Muscle of leg (tissue), 16 donors: ENCODE measurements at places on chromosomes 6 and 20.

GRCh38 chr20:11267131-11267761 is 593.4 kb upstream of the JAG1 start:
- DNase-seq, result peak; percentile 84

- no peak for DNase-seq
Measured at GRCh38 chr6:30025186-30025585, 35.9 kb upstream of the POLR1H start.

GRCh38 chr20:44633187-44633810 is 18.2 kb downstream of the ADA start:
- DNase-seq, result no peak

GRCh38 chr6:37762806-37763205 is 56.7 kb upstream of the ZFAND3 start:
- DNase-seq, result no peak

GRCh38 chr6:71252960-71253359 is 35.7 kb upstream of the OGFRL1 start:
- DNase-seq, result no peak

- no peak for DNase-seq
Measured at GRCh38 chr6:128595544-128595943, 75.1 kb upstream of the PTPRK start.

GRCh38 chr6:70277470-70277869 is 25.4 kb downstream of the COL9A1 start:
- DNase-seq, result peak; percentile 59

DNA sequence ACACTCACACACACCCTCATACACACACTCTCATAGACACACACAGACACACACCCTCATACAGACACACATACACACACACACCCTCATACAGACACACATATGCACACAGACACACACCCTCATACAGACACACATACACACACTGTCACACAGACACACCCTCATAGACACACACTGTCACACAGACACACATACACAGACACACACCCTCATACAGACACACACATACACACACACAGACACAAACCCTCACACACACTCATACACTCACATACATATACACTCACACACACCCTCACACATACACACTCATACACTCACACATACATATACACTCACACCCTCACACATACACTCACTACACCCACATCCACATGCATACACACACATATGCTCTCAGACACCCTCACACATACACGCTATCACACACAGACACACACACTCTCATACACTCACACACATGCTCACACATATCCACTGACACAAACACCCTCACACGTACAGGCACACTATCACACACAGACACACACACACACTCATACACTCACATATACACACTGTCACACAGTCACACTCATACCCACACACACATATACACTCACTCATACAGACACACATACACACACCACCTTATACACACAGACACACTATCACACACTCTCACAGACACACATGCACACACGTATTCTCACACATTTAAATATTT is 9.1 kb downstream of the ADIG start:
- DNase-seq, result no peak

- DNase-seq, result peak; percentile 50
Measured at GRCh38 chr20:10271494-10272219, 53.0 kb downstream of the SNAP25 start.

GRCh38 chr20:53611449-53611894 is 17.8 kb upstream of the ZNF217 start:
- DNase-seq, result peak; percentile 81

DNA sequence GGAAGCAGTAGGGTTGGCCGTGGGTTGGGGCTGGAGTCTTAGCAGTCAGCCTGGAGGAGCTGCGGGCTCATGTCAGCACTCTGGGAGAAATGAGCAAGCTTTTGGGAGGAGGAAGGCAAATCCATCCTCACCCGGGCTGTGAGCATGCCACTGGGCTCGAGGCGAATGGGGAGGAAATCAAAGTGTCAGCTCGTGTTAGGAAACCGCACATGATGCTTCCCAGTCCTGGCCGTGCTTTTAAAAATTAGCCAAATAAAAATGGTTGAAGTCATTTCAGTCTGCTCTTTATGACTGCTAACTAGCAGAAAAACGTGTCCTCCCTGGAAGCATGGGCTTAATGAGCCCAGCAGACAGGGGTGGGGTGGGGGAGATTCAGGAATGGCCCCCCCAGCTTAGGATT is 98.1 kb downstream of the NFATC2 start:
- DNase-seq, result no peak

DNA sequence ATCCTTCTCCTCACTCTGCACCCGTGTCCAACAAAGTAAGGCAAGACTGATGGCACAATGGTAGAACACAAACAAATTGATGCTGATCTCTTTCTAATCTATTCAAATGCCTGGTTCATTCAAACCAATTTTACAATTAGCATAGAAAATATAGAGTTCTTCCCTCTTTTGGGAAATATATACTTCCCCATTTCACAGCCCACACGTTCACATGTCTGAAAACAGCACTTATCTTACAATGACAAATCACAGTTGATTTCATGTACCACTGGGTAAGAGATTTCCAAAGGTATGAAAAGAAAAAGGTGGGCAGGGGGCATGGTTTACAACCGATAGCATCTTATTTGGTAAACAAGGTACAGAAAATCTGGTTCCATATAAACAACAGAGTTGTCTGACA is 137.6 kb downstream of the RNGTT start:
- no peak for DNase-seq

GRCh38 chr6:152375197-152375596 is 262.0 kb downstream of the SYNE1 start:
- DNase-seq, result no peak

- DNase-seq, result peak; percentile 84
Measured at GRCh38 chr20:58479726-58480440, 35.3 kb downstream of the APCDD1L start.

DNA sequence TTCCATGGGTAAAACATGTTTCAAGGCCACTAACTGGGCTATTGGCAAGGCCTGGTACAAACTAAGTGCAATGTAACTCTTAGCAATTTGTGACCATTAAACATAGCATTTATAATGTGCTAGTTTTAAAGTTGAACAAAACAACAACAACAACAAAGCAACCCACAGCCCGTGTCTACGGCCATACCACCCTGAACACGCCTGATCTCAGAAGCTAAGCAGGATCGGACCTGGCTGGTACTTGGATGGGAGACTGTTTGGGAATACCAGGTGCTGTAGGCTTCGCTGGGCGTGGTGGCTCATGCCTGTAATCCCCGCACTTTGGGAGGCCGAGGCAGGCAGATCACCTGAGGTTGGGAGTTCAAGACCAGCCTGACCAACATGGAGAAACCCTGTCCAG is 61.0 kb downstream of the SGK1 start:
- DNase-seq, result no peak

- DNase-seq, result peak; percentile 1
Measured at GRCh38 chr6:97668716-97669115, 385.7 kb upstream of the MMS22L start.

DNA sequence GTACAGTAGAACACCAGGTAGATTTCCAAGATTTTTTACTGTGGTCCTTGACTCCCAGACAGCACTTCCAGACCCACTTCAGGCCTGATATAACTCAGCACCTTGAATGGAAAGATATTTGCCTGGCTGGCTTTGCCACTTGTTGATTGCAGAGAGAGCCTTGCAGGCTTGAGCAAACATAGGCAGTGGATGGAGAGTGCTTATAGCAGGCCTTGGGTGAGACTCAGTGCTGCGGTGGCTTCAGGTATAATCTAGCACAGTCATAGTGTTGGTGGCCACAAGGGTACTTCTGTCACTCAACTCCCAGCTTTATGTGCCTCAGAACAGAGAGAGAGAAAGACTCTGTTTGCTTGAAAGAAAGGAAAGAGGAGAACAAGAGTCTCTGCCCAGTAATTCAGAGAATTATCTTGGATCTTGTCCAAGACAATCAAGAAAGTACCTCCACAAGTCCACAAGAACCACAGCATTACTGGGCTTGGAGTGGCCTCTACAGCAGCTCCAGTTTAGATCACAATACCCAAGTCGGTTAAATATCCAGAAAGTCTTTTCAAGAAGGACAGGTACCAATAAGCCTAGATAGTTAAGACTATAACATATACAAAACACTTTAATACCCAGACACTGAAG is 70.5 kb upstream of the FKBP1C start:
- DNase-seq, result no peak

DNA sequence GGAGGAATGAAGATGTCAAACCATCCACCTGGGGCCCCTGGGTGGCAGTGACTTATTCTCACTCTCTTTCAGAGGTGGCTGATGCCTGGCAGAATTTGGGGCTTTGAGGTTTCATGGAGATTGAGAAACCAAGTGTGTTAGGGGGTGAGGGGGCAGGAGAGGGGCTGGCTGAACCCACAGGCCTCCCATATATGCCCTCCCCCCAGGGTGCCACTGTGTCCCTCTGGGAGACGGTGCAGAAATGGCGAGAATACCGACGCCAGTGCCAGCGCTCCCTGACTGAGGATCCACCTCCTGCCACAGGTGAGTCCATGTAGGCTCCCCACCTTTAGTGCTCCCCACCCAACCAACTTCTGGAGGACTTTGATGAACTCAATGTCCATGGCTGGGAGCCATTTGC is 7.6 kb downstream of the GLP1R start:
- DNase-seq, result no peak

DNA sequence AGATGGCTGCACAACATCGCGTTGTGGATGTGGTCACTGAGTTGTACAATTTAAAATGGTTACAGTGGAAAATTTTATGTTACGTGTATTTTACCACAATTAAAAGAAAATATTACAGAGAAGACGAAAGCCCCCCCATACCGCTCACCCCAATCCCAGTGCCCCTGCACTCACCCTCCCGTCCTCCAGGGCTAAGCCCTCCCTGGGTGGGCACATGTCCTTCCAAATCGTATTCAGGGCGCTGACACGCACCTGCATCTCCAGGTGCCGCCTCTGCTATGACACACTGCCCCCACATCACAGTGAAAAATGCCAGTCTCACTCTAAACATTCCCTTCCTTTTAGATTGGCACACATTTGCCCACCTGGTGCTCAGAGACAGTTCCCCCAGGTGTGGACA is 49.4 kb downstream of the PSMG4 start:
- no peak for DNase-seq

- no peak for DNase-seq
Measured at GRCh38 chr20:55635870-55636269, 369.4 kb downstream of the CBLN4 start.

DNA sequence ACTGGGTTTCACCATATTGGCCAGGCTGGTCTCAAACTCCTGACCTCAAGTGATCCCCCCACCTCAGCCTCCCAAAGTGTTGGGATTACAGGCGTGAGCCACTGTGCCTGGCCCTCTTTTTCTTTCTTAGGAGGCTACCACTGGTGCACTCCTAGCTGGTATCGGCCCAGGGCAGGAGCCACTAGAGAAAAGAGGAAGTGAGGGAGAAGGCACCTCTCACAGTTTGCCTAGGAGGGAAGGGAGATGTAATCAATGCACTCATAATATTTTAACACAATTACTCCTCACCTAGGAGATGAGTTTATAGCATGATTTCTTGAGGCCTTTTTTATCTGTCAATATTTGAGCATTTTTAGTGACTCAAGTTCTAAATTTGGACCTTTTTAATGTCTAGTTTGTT is 189.0 kb upstream of the SOX4 start:
- DNase-seq, result no peak

- DNase-seq, result peak; percentile 88
Measured at GRCh38 chr6:40999569-40999968, 39.5 kb downstream of the UNC5CL start.

DNA sequence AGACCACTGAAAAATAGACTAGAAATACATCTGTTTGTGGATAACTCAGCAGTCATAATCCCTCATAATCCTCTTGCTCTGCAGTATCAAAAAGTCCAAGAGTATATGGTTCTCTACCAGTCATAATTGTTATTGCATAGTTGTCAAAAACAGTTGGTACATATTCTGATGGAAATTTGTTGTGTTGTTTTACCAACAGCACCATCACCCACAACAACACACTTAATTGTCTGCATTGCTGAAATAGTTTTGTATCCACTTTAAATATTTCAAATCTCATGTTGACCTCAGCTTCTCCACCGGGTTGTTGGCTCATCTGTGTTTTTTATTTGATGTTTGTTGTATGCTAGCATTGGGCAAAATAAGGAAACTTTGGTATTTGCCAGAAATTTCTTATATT is 39.4 kb downstream of the ITCH start:
- DNase-seq, result no peak

GRCh38 chr6:112337209-112337638 is 9.9 kb upstream of the RFPL4B start:
- DNase-seq, result peak; percentile 95

DNA sequence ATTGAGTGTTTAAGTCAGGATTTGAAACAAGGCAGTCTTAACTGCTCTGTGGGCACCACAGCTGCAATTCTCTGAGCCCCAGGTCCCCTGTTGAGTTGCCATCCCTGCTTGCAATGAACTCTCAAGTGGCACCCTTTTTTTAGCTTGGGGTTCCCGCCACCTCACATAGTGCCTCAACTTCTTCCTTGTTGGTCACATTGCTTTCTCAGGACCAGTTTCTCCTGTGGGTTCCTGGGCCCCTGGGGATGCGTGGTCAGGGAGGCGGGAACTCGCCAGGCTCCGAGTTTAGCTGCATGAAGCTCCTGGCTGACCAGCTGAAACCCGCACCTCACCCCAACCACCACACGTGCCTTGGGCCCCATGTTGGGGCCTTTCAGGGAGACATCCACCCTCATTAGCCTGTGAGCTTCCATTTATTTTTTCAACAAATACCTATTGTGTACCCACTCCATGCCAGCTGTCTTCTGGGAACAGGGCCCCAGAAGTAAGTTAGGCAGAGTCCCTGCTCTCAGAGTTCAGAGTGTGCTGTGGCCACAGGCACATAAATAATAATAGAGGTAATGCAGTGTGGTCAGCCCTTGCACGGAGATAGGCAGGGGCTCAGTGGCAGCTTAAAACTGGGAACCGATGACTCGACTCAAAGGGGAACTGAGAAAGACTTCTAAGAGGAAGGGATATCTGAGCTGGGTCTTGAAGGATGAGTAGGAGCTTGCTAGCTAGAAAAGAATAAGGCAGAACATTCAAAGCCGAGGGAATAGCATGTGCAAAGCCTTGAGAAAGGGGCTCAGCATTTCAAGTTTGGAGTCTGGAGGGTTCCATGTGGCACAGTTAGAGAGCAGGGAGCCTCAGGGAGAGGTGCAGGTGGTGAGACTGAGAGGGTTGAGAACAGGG is 33.9 kb upstream of the FAM83D start:
- no peak for DNase-seq

GRCh38 chr6:6869094-6869493 is 238.7 kb upstream of the RREB1 start:
- DNase-seq, result no peak

DNA sequence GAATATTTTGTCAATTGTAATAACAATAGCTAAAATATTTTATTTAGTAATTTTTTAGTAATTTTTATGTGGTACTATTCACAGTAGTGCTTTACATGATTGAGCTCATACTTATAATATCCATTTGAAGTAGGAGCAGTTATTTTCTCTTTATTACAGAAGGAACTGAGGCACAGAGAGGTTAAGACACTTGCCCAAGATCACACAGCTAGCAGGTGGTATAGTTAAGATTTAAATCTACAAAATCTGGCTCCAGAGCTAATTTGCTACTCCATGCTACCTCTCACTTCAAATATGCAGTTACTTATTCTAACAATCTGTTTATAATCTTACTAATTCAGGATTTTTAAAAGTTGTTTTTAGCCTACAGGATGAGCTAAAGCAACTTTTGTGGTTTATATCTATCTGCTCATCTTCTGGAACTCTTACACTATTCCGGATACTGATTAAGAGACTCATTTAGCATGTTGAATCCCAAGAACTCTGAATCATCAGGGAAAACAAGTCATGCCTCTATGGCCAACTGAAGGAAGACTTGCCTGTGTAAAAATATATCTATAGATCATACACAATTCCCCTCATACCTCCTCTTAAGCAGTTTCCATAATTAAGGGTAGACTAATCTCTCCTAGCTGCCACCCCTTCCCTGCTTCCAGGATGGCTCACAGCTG is 324.2 kb downstream of the UBE3D start:
- DNase-seq, result no peak
